IMR-90 (cell line): ENCODE measurements at places on chromosomes 13 and 19. TPM values are rescaled to one million over a fixed set of nuclear protein-coding genes. Genes with fewer than 3 reads are reported as not detected.
A peak's percentile ranks its signal among the peaks of the same experiment; 100 is the strongest.

DNA sequence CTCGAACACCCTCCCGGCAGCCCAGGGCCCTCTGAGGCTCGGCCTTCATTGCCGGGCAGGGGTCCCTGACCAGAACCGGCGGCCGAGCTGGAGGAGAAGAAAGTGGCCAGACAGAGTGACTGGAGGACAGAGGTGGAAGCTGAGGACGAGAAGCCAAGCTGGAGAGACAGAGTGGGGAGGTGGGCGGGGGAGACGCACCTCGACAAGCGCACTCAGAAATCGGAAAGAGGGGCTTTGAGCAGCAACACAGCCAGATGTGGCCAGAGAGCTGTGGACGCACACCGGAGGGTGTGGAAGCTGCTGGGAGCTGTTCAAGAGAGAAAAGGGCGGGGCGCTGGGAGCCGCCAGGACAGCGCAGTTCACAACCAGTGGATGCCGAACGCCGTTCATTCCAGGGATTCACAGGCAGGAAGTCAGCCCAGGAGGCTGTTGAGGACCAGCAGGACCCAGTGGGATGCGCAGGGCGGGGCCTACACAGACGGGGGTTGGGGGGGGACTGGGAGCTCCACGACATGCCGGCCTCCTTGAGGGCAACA, 28.2 kb upstream of the C13orf46 start:
- H3K27ac ChIP-seq, result no peak overlapping the region
- H3K4me3 ChIP-seq, result no peak overlapping the region
- H3K27me3 ChIP-seq, result no peaks in the 10 kb centered on the region
- H3K36me3 ChIP-seq, result peaks cover 59% of the 10 kb centered on the region

- no peaks in the 10 kb centered on the region for H3K36me3 ChIP-seq
- H3K4me3 ChIP-seq, result no peak overlapping the region
- H3K4me1 ChIP-seq, result no peaks in the 10 kb centered on the region
- DNase-seq, result no peak
- H3K27me3 ChIP-seq, result no peaks in the 10 kb centered on the region
These were observed 275.3 kb downstream of the TEX29 start for GRCh38 chr13:111595791-111596190.

DNA sequence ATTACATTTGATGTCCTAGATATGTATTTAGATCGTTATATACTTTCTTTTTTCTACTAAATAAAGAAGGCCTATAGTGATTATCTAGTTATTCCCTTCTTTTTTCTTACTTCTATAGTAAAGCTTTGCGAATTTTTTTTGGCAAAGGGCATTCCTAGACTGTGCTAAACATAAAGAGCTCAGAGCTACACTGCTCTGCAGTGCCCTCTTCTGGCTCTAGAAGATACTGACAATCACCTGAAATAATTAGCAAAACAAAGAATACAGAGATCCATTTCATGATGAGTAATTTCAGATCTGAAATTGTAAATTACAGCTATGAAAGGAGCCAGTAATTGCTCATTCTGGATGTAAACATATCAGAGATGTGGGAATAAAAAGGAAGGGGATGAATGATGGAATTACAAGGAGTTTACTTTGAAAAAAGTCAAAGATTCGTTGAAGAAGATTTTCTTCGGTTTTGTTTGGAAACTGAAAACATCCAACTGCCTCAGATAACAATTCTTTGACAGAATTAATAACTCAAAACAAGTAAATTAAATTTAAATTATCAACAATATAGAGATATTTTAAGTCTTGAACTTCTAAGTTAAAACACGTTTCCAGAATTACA, 288.5 kb downstream of the NALCN start:
- H3K27me3 ChIP-seq, result no peaks in the 10 kb centered on the region
- no peak overlapping the region for H3K4me3 ChIP-seq
- H3K27ac ChIP-seq, result no peak overlapping the region
- H3K4me1 ChIP-seq, result no peaks in the 10 kb centered on the region
- no peaks in the 10 kb centered on the region for H3K36me3 ChIP-seq

DNA sequence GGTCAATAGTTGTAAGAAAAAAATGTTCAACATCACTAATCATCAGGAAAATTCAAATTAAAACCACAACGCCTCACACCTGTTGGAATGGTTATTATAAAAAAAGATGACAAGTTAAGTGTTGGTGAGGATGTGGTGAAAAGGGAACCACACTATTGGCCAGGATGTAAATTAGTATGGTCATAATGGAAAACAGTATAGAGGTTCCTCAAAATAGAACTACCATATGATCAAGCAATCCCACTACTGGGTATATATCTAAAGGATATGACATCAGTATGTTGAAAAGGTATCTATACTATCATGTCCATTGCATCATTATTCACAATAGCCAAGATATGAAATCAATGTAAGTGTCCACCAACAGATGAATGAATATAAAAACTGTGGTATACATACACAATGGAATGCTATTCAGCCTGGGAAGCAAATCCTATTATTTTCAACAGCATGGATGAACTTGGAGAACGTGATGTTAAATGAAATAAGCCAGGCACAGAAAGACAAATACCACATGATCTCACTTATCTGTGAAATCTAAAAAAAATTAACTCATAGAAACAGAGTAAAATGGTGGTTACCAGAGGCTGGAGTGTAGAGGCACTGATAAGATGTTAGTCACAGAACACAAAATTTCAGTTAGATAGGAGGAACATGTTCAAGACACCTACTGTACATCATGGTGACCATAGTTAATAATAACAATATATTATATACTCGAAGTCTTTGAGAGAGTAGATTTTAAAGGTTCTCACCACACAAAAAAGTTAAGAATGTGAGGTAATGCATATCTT, 56.6 kb downstream of the TBC1D4 start:
- H3K4me1 ChIP-seq, result no peaks in the 10 kb centered on the region
- no peaks in the 10 kb centered on the region for H3K36me3 ChIP-seq
- no peak overlapping the region for H3K4me3 ChIP-seq

DNA sequence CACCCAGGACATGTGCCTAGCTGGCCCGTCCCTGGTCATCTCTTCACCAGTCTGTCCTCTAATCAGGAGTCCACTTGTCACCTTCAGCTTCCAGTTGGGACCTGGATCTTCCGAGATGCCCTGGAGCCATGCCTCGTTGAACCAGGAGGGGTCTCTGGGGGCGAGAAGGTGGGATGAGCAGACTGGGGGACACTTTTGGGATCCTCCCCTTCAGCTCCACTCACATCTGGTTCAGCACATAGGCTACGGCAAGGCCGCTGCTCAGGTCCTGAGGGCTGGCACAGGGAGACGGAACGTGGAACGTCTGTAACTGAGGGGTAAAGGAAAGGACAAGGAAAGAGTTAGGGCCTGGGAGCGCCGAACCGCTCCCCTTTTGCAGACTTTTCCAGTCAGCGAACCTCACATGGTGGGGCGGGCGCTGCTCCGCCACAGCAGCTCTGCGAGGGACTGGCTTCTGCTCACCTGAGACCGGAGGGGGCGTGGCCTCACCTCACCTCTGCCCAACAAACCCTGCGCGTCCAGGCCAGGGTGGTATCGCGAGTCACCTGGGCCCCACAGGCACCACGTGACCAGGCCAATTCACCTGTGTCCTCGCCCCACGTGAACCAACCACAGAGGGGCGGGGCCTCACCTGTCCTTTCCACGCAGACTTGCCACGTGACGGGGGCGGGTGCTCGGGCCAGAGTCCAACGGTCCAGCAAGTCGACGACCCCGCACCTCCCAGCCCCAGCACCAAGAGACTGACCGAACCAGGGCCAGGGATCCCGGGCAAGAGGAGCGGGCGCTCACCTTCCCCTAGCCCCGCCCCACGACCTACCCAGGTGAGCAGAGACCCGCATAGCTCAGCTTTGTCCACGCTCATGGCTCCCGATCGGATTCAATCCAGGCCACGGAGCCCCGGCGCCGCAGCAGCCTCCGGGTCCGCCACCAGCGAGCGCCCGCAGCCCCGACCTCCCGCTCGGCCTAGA, at the start of gene HOOK2:
Gene HOOK2, minus strand, starts transcription at position 965 of the 968 bp plus-strand sequence. Its CDS starts 103 bp downstream, at position 862.
- H3K4me1 ChIP-seq, result peaks cover 17% of the 10 kb centered on the region
- no peaks in the 10 kb centered on the region for H3K27me3 ChIP-seq
- peak within 1 kb of the TSS; percentile 75 for H3K4me3 ChIP-seq
- no peak for DNase-seq
- H3K27ac ChIP-seq, result peak within 1 kb of the TSS; percentile 51

Gene CEACAM3
- polyA plus RNA-seq, result not detected in 2 replicates
